Progenitor cell of endocrine pancreas (in vitro differentiated cells): ENCODE measurements at places on chromosomes 7 and 10. TPM values are rescaled to one million over a fixed set of nuclear protein-coding genes. Genes with fewer than 3 reads are reported as not detected.

DNA sequence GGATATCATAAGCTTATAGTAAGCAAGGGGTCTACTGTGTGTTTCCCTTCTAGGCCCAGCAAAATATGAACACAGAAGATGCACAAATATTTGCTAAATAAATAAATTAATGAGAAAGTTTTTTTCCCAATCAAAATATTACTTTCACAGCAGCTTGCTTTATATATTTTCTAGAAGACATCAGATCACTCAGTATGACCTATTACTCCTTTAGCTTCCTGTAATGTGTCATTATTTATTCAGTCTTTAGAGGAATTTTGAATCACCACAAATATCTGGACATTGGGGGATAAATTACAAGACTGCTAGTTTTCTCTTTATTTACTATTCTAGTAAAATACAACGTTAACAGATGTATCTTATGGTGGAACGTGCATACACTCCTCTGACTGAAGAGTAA lies 765.8 kb upstream of the POM121L12 start:
- DNase-seq: no peak

- DNase-seq: no peak
Observed at GRCh38 chr7:155464948-155465739, 7.2 kb downstream of the EN2 start.

SPAM1 gene
- total RNA-seq: not detected in 2 replicates

BAIAP2L1 gene
- total RNA-seq: 32.7 and 34.2 TPM in 2 replicates

GRCh38 chr7:111138586-111138985 lies 47.7 kb downstream of the LRRN3 start:
- DNase-seq: no peak

- DNase-seq: no peak
Observed at GRCh38 chr10:42998481-42999384, 78.1 kb upstream of the RET start.

- no peak for DNase-seq
Observed at GRCh38 chr10:21099291-21100062, 202.4 kb upstream of the NEBL start.

DNA sequence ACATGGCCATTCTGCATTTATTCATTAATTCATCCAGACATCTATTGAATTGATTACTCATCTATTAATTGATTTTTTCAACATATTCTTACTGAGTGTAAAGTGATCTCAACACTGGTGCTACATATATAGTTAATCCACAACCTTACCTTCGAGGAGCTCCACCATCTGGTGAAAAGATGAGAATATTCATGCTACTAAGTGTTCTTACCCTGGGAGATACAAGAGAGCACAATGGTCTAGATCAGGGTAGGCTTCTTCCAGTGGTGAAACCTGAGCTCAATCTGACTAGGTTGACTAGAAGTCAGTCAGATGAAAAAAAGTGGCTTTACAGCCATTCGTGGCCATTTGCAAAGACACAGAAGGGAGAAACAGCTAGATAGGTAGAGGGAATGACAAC lies 507.4 kb downstream of the ANKRD7 start:
- no peak for DNase-seq

CDHR3 gene
- 15.7 and 21.5 TPM in 2 replicates for total RNA-seq

MYOF gene
- 25.5 and 35.2 TPM in 2 replicates for total RNA-seq

DNA sequence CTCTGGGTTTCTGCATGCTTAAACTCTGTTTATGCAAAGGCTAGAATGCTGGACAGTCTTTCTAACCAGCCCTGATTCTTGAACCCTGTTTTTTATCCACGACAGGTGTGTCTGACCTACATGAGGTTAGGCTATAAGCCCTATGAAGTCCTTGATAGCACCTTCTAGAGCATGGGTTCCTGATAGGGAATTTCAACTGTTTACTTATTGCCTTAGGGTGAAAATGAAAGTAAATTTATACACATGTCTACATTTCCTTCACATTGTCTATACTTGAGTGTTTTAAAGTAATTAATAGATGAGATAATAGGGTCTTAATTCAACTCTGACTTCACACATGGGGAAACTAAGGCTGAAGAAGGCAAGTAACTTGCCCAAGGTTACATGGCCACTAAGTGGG lies 35.5 kb downstream of the ADRA2A start:
- DNase-seq: no peak

DNA sequence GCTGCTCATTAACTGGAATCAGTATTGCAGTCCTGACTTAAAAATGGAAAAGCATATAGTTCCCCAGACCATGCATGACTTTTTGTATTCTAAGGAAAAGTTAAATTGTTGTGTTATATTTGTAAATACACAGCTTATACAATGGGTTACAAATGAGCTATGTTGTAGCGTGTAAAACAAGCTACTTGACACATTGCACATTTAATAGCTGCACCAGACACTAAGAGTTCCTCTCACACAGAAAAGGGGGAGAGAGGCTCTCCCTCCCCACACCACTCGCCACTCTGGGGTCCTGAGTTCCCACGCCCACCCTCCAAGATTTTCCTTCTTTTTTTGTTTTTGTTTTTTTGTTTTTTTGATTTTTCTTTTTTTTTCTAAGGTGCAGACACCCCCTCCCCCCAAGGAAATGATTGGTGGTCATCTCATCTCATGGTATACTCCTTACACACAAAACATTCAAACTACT lies 6.3 kb downstream of the KLF6 start:
- DNase-seq: no peak

- DNase-seq: no peak
Observed at GRCh38 chr10:24771943-24772694, 48.4 kb upstream of the ARHGAP21 start.

GRCh38 chr7:53383131-53383530 lies 347.7 kb downstream of the POM121L12 start:
- no peak for DNase-seq

GRCh38 chr10:111545861-111546605 lies 469.2 kb downstream of the ADRA2A start:
- no peak for DNase-seq

GRCh38 chr10:44047361-44047760 lies 337.5 kb downstream of the CXCL12 start:
- no peak for DNase-seq

BLNK gene
- total RNA-seq: 1.6 and 1.8 TPM in 2 replicates

RBP3 gene
- total RNA-seq: 0.10 TPM in 1 of 2 replicates, not detected in the other

DNA sequence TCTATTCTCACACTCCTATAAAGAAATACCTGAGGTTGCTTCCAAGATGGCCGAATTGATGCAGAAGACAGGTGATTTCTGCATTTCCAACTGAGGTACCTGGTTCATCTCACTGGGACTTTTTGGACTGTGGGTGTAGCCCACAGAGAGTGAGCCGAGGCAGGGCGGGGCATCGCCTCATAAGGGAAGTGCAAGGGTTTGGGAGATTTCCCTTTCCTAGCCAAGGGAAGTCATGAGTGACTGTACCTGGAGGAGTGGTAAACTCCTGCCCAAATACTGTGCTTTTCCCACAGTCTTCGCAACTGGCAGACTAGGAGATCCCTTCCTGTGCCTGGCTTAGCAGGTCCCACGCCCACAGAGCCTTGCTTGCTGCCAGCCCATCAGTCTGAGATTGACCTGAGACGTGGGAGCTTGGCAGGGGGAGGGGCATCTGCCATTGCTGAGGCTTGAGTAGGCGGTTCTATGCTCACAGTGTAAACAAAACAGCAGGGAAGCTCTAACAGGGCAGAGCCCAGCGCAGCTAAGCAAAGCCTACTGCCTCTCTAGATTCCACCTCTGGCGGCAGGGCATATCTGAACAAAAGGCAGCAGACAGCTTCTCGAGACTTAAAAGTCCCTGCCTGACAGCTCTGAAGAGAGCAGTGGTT lies 152.2 kb downstream of the ARL4A start:
- DNase-seq: no peak

CCDC3 gene
- 1.1 and 1.6 TPM in 2 replicates for total RNA-seq

- DNase-seq: no peak
Observed at GRCh38 chr10:103661198-103661950, 167.9 kb downstream of the NEURL1 start.

ANXA8 gene
- not detected in 2 replicates for total RNA-seq

- DNase-seq: peak; percentile 53
Observed at GRCh38 chr7:122092964-122093797, 50.9 kb downstream of the AASS start.

DNA sequence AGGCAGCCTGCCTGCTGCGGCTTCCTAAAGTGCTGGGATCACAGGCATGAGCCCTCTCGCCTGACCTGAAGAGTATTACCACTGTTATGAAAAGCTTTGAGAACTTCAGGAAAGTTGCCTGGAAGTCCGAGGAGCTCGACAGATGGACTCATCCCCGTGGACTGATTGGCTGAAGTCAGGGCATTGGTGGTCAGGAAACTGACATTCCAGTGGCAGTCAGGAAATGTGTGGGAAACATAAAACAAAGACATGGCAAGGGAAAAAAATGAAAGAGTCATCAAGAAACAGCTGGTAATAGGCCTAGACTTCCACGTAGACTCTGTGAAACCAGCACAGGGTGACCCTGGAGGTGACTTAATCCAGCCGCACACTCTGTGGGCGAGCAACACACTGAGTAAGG lies 123.3 kb downstream of the CDH23 start:
- no peak for DNase-seq

GRCh38 chr10:27774831-27775230 lies 29.2 kb upstream of the MKX start:
- DNase-seq: no peak
